ENCODE measurements at places on chromosomes 2 and 18.

DNA sequence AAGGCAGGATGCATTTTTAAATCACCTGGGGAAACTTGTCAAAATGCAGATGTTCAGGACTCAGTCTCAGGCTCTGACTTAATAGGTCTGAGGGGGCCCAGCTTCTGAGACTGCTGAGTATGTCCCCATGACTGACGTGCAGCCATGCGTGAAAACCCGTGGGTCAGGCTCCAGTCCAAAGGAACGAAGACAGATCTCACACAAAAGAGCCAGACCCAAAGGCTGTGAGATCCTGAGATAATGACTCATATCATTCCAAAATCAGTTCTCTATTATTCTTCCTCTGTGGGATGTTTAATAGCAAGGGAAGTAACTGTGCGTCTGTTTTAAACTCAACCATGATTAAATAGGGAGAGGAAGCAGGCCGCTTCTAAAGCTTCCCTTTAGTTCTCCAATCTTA lies 107.4 kb upstream of the ACAA2 start:
- no peak for DNase-seq

- no peak for DNase-seq
These were observed 7.0 kb upstream of the NDUFV2 start for GRCh38 chr18:9095297-9096006.

- no peak for DNase-seq
These were observed 157.3 kb downstream of the DYSF start for GRCh38 chr2:71610671-71611070.

- no peak for DNase-seq
These were observed 65.1 kb upstream of the GPR45 start for GRCh38 chr2:105176429-105176828.

DNA sequence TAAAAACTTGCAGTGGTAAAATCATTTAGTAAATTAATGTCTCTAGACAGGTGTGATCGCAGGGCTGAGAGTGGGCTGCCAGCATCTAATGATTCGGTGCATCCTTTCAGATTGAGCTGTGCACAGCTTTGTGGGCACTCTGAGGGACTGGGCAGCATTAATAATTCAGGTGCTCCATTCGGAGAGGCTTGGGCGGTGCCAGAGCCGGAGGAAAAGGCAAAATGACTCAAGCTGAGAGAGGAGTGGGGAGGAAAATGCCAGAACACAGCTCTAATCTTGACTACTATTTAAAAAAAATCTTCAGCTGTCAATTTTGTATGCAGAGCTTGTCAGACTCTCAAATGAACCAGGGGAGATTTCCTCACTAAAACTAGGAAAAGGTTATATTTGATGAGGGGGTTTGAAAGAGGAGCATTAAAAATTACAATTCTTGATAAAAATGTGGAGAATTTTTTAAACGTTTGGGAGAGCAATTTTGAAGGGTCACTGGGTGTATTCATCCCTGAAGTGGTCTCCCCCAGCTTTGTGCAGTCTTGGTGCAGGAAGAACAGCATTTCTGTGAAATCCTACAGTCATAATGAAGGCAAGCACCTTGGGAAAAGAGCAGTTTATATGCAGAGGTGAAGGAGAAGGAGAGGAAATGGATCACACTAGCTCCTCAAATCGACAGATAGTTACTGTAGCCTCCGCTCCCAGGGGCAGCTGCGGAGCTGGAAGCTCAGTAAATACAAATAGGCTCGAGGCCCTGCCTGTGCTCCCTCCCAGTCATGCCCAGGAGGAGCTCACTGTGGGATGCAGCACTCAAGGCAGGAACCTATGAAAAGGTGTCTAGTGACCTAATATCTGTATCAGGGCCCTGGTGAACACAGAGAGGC lies 535.4 kb upstream of the RAB6C start:
- no peak for DNase-seq

- DNase-seq: no peak
These were observed 107.1 kb downstream of the TWIST2 start for GRCh38 chr2:238954841-238955591.

- no peak for DNase-seq
These were observed 107.2 kb upstream of the SMAD2 start for GRCh38 chr18:48037481-48038271.

DNA sequence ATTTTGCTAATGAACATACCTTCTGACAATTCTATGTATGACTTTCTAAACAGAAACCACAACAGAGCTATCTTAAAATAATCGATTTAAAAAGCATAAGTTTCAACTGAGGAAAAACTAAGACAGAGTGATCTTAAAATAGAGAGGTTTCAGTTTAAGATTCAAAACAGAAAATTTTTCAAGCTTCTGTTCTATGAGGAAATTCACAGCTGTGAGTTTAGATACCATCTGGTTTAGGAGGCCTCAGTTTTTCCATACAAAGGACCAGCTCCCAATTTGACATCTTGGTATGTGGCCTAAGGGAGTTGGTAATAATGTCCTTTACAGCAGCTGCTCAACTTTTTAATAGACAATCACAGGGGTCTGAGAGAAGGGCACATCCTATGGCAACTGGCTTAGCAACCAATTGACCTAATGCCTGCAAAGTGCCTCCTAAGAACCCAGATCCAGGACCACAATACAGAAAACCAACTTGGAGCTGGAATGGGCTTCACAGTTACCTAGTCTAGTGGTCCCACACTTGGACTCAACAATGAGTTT lies 39.7 kb downstream of the MDH1 start:
- DNase-seq: no peak

DNA sequence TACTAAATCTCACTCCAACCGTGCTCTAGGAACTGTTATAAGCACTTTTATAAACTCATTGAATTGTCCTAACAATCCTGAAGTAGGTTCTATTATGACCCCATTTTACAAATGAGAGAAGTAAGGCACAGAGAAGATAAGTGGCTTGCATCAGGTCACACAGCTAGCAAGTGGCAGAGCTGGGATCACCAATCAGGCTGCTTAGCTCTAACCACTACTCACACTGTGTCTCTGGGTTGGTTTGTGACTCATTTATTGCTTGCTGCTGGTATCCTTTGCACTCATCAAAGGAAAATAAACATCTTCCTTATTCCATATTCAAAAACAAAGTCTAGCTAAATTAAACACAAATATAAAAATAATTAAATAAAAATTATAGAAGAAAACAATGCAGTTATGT lies 42.5 kb upstream of the IL1R2 start:
- no peak for DNase-seq

GRCh38 chr2:197075754-197076337 lies 149.3 kb upstream of the PGAP1 start:
- peak; percentile 12 for DNase-seq

- DNase-seq: no peak
These were observed 1.4 kb downstream of the ITPRID2 start for GRCh38 chr2:181892799-181893435.

DNA sequence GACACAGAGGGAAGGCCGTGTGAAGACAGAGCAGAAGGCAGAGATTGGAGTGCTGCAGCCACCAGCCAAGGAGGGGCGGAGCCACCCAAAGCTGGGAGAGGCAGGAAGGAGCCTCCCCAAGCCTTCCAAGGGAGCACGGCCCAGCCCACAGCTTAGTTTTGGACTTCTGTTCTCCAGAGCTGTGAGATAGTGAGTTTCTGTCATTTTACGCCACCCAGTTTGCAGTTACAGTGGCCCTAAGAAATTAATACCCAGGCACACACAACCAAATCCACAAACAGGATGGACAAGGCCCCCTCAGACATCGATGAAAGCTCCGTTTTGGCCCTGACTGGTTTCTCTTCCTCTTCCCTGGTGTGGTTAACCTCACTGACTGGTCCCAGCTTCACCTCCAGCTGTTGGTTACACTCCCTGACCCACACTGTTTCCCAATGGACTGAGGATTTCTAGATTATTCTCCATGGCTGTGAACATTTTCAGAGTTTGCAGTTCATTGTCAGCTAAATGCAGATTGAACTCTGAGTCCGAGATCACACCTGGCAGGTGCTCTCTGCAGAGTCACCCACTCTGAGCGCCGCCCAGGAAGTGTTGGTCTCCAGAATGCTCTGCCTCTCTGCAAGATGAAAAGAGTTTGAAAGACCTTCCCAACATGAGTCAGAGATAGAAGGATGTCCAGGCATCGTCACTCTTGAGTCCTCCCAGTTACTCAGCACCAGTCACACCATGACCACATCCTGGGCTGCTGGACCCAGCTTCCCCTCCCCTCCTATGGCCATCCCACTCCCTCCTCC lies 100.2 kb downstream of the TWIST2 start:
- no peak for DNase-seq
